ENCODE measurements at places on chromosomes 13 and 19.
A peak's percentile ranks its signal among the peaks of the same experiment; 100 is the strongest.

DNA sequence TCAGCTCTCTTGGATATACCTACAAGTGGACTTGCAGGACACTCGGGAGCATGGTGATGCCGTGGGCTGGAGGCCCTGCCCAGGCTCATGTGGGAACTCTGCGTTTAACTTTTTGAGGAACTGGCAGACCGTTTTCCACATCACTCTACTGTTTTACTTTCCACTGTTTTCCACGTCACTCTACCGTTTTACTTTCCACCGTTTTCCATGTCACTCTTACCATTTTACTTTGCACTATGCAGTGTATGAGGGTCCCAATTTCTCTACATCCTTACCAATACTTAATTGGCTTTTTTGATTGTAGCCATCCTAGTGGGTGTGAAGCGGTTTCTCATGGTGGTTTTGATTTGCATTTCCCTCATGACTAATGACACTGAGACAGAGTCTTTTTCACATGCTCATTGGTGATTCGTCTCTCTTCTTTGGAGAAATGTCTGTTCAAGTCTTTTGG lies 40.5 kb downstream of the GATAD2A start:
- DNase-seq = no peak

DNA sequence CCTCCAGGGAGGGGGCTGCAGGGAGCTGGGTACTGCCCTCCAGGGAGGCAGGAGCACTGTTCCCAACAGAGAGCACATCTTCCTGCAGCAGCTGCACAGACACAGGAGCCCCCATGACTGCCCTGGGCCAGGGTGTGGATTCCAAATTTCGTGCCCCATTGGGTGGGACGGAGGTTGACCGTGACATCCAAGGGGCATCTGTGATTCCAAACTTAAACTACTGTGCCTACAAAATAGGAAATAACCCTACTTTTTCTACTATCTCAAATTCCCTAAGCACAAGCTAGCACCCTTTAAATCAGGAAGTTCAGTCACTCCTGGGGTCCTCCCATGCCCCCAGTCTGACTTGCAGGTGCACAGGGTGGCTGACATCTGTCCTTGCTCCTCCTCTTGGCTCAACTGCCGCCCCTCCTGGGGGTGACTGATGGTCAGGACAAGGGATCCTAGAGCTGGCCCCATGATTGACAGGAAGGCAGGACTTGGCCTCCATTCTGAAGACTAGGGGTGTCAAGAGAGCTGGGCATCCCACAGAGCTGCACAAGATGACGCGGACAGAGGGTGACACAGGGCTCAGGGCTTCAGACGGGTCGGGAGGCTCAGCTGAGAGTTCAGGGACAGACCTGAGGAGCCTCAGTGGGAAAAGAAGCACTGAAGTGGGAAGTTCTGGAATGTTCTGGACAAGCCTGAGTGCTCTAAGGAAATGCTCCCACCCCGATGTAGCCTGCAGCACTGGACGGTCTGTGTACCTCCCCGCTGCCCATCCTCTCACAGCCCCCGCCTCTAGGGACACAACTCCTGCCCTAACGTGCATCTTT lies 7.8 kb upstream of the CEACAM5 start:
- peak; percentile 18 for DNase-seq

GRCh38 chr13:46396341-46396740 lies 9.3 kb upstream of the RUBCNL start:
- DNase-seq = no peak

GRCh38 chr13:113775451-113776145 lies 16.6 kb downstream of the TMEM255B start:
- DNase-seq = no peak

DNA sequence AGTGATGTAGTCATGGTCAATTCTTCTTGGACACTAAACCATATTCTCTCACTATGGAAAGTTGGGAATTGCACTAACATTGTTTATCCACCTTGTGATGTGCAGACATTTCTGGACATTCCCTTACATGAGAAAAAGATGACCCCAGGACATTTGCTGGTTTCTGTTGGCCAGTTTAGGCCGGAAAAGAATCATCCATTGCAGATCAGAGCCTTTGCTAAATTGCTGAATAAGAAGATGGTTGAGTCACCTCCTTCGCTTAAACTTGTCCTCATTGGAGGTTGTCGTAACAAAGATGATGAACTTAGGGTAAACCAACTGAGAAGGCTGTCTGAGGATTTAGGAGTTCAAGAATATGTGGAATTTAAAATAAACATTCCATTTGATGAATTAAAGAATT lies at the start of gene UTP14C:
UTP14C (plus strand) TSS at position 211 of the 400 bp plus-strand sequence. CDS start 4,114 bp downstream, outside the sequence.
- DNase-seq = no peak

GRCh38 chr13:95564091-95564490 lies 11.6 kb downstream of the CLDN10 start:
- DNase-seq = no peak

DNA sequence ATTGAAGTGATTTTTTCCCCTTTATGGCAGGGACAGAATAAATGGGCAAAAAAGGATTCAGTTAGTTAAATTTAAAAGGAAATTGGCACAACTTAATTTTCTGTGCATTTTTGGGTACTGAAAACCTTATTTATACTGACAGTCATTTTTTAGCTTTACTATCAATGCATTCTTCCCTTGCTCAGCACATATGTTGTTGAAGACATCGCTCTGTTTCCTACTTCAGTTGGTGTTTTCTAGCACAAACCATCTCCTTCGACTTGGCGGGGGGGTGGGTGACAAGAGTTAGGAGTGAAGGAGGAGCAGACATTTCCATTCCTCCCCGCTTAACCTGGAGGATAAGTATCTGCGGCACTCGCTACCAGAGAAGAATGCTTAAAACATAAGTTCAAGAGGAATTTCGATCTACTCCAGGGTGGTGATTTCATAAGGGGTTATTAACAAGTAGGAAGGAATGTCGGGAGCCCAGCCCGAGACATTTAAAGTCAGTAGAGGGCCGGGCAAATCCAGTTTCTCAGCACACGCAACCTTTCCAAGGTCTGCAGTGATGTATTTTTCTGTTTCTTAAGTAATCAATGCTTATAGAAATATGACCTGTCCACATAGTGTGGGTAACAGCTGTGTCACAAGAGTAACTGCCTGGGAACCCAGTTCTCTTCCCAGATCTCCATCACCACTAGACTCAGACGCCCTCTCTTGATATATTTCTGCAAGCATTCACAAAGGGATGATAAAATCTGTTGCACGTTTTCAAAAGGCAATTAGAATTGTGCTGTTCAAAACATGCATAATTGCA lies 525.8 kb downstream of the MYO16 start:
- DNase-seq = no peak

DNA sequence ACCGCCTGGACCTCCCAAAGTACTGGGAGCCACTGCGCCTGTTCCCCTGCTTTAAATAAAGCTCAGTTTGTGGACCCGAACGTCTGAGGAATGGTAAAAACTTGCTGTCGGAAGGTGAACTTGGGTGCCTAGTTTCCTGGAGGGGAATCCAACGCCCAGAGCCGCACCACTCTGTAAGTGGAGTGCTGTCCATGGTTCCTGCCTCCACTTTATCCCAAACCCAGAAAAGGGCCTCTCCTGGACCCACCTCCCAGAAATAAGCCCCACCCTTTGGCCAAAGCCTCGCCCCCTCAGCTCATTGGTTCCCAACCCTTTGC lies 2.3 kb downstream of the ANO8 start:
- no peak for DNase-seq

DNA sequence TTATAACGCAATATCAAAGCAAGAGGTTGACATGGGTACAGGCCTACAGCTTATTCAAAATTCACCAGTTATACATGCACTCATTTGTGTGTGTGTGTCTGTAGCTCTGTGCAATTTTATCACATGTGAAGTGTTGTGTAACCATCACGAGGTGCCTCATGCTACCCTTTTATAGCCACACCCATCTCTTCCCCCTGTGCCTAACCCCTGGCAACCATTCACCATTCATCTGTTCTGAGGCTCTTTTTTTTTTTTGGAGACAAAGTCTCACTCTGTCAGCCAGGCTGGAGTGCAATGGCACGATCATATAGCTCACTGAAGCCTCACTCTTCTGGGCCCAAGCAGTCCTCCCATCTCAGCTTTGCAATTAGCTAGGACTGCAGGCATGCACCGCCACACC lies 78.4 kb downstream of the DPF1 start:
- no peak for DNase-seq

DNA sequence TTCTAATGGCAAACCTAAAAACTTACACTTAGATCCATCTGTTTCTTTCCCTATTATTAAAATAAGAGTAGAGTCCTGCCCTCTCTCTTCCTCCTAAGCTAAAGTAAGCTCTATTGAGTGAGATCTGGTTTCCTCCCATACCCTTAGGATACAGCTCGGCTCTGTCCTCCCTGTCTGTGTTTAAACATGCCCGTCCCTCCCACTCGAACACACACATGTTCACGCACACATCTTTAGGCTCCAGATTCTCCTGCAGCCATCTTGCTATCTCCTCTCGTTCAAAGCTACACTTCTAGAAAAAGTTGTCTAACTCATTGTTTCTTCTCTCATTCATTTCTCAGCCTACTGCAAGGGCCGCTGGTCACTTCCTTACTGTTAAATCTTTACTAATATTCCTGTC lies 15.1 kb upstream of the CEBPG start:
- DNase-seq = no peak

DNA sequence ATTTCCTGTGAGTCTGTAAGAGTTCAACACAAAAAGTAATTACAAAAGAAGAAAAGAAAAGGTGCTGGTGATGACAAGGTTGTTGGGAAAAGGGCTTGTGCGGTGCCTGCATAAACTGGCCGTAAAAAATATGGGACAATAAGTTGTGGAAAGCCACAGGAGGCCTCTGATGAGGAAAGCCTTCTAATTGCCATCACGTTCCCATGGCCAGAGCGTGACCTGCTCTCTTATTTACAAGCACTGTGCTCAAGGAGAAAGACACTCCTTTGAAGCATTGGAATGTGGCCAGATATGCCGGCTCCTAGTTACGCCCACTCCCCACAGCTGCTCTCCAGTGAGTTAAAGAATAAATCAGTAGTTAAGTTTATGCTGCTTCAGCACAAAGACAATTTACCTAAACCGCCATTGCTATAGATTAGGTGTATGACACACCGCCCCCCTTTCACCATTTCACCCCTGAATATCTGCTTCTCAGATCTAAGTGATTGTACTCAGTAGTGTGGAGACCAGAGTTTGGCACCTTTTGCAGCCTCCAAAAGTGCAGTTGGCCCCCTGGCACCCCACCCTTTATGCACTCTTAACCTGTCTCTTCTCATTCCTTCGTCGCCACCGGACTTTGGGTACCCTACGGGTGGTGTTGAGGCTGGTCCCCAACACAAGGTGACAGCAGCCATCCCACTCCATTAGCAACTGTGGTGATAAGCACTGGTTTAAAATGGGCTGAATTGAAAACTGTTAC lies 8.1 kb upstream of the PGLYRP1 start:
- no peak for DNase-seq

- no peak for DNase-seq
Measured at GRCh38 chr13:46641274-46642081, 88.5 kb downstream of the LRCH1 start.

- DNase-seq = no peak
Measured at GRCh38 chr13:43861863-43862262, 17.7 kb downstream of the CCDC122 start.

DNA sequence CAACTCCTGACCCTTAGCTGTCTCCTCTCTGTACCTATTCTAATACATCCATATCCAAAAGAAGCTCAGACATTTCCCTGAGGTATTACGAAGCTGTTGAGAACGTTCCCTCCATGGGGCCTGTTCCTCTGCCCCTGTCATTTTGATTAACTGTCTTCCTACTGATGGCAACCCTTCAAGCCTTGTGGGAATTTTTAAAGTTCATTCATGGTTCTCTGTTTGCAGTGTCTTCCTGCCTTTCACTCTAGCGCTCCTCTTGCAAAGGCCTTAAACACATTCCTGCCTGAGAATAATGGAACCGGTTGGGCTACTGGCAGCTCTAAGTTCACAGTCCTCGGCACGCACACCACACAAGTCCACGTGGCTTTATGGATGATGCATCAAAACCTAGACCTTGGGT lies 66.1 kb downstream of the LHFPL6 start:
- DNase-seq = no peak

- DNase-seq = no peak
Measured at GRCh38 chr13:76965759-76966421, 17.6 kb downstream of the ACOD1 start.

- DNase-seq = no peak
Measured at GRCh38 chr13:38914070-38914469, 76.6 kb downstream of the STOML3 start.

DNA sequence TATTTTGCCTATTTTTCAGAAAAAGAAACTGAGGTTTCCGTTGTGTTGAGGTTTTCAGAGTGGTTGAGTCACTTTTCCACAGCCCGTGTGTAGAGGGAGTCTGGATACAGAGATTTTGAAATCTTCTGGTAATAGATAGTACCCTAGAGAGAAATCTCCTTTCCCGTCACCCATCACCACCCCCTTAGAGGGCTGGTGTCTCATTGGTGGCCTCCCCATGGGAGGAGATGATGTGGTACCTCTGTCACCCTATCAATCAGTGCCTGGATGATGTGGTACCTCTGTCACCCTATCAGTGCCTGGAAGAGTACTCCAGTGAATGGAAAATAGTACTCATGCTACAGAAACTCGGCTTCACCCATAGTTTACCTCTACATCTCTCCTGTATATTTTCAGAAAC lies 42.2 kb upstream of the SERP2 start:
- no peak for DNase-seq

GRCh38 chr19:48405010-48405659 lies 11.7 kb downstream of the GRIN2D start:
- no peak for DNase-seq

GRCh38 chr13:46160471-46161066 lies 21.4 kb downstream of the LCP1 start:
- no peak for DNase-seq

GRCh38 chr13:110187641-110188161 lies 119.3 kb downstream of the COL4A1 start:
- no peak for DNase-seq

- peak; percentile 62 for DNase-seq
Measured at GRCh38 chr19:5292822-5293611, 47.6 kb downstream of the PTPRS start.

- DNase-seq = no peak
Measured at GRCh38 chr19:40257096-40257517, 28.0 kb downstream of the AKT2 start.

- no peak for DNase-seq
Measured at GRCh38 chr13:24617256-24618010, 62.8 kb upstream of the ATP12A start.

- DNase-seq = no peak
Measured at GRCh38 chr13:63693696-63694095, 2278.0 kb upstream of the PCDH20 start.

- no peak for DNase-seq
Measured at GRCh38 chr19:38691938-38692457, 44.5 kb downstream of the ACTN4 start.

DNA sequence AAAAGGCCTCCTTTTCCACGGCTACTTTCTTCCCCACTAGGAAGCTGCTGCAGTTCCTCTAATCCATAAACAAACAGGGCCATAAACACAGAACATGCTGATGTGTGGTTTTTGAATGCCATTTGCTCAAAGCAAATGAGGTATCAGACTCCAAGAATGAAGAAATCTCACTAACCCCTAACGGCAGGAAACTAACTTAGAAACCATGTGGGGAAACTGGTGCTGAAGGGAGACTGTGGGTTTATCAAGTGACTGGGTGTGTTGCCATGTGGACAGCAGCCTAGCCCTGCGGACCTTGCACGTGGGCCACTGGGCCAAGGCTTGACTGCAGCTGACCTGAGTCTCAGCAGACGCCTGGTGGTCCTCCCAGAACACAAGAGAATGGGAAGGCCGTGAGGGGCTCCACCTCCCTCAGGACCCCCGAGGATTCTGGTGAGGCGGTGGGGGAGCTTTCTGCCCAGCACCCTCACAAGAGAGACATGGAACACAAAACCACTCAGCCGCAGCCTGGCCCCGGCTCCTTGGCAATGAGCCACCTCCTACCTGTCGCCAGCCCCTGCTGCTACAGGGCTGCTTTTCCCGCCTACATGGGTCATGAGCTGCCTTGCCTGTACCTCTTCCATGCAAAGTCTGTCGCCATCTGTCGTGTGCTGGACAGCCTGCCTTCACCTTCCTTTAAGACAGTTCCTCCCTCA lies 10.6 kb downstream of the SLC15A1 start:
- no peak for DNase-seq

Data from activated naive CD8-positive, alpha-beta T cell treated with anti-CD3 and anti-CD28 coated beads, Interleukin-2, amount 10 ng/mL, durations not matched to agents 7 days and 5 days (primary cell).